ENCODE measurements at places on chromosomes 2 and 18.

GRCh38 chr18:46722051-46722450 is 34.8 kb downstream of the ST8SIA5 start:
- no peak for DNase-seq

GRCh38 chr2:163455815-163456214 is 280.0 kb downstream of the FIGN start:
- DNase-seq: no peak

DNA sequence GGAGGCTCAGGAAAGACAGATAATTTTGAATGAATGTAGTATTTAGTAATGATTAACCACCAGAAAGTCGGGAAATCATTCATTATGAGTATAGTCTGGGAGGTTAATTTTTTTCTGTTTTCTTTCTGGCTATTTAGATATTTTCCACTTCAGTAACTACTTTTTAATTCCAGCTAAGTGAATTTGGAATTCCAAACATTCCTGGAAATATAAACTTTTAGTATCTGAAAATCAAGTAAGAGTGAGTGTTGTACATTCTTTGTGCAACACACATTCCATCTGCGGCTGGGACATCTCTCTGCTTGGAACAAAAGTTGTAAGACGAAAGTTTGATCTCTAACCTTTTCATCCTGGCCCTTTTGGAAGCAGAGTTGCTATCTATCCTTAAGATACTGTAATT is 275.7 kb upstream of the SPRED2 start:
- peak; percentile 50 for DNase-seq

DNA sequence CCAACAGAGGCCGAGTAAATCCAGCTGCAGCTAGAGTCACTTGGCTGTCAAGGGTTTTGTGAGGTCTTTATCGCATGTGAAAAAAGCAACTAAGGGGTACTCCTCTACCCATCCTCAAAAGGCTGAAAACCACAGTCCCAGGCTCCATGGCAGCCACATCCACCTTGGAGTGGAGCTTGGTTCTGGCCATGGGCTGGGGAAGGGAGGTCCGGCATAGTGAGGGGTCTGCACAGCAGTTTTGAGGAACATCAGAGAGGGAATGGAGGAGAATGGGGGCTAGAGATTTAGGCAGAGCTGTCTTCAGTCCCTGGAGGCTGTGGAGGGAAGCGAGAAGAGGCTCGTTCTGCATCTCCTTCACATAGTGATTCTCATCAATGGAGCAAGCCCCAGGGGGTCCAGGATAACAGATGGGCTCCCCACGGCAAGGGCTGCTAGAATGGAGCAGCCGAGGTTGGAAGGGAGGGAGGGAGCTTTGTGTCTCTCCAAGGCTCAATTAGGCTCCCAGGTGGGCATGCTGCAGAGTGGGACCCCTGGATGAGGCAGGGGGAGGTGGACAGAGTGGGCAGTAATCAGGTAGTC is 21.0 kb downstream of the MROH2A start:
- DNase-seq: no peak

GRCh38 chr18:46268671-46269070 is 164.5 kb downstream of the HAUS1 start:
- no peak for DNase-seq

DNA sequence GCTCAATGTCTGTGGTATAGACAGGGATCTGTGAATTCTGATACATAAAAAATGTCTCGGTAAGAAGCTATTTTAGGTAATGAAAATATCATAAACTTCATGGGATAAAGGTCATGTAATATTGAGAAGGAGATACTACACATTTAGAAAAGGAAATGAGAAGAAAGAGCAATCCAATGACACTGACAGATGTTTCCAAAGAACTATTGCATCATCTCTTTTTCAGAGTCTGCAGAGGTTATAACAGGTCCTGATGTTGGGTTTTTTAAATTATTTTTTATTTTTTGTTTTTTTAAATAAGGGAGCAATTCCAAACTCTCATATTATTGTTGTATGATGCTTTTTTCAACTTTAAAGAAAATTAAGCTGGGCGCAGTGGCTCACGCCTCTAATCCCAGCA is 176.9 kb downstream of the KCNH7 start:
- DNase-seq: no peak

- peak; percentile 2 for DNase-seq
These were observed 811.3 kb downstream of the CPS1 start for GRCh38 chr2:211367711-211368110.

DNA sequence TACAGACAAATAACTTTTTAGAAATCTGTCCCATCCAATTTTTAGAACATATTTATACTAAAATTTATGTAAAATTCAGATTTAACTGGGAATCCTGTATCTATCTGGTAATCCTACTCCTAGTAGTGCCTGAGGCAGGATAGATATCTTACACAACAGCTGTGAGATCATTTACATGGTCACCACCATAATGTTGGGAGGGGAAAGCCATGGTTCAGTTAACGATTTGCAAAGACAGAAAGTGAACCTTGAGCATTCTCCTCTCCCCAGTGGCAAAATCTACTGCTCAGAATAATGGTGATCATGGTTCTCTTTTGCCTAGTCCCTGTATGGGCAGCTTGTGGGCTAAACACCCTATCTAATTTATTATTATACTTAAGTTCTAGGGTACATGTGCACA is 7.7 kb upstream of the TMEM247 start:
- DNase-seq: no peak

DNA sequence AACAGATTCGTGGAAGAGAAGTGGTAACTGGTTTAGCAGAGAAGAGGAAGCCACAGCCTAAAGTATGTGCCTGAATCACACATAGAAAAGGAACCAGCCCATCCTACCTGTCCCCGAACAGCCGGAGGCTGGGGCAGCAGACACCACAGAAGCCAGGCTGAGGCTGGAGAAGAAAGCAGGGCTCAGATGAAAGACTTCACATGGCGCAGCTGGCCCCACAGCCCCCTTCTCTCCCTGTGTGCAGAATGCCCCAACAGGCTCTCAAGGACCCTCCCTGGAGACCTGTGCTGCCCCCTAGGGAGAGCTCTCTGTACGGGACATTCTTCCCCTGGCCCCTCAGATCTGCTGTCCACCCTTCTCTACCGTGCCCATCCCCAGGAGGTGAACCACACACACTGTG is 83.5 kb upstream of the RAB12 start:
- no peak for DNase-seq

DNA sequence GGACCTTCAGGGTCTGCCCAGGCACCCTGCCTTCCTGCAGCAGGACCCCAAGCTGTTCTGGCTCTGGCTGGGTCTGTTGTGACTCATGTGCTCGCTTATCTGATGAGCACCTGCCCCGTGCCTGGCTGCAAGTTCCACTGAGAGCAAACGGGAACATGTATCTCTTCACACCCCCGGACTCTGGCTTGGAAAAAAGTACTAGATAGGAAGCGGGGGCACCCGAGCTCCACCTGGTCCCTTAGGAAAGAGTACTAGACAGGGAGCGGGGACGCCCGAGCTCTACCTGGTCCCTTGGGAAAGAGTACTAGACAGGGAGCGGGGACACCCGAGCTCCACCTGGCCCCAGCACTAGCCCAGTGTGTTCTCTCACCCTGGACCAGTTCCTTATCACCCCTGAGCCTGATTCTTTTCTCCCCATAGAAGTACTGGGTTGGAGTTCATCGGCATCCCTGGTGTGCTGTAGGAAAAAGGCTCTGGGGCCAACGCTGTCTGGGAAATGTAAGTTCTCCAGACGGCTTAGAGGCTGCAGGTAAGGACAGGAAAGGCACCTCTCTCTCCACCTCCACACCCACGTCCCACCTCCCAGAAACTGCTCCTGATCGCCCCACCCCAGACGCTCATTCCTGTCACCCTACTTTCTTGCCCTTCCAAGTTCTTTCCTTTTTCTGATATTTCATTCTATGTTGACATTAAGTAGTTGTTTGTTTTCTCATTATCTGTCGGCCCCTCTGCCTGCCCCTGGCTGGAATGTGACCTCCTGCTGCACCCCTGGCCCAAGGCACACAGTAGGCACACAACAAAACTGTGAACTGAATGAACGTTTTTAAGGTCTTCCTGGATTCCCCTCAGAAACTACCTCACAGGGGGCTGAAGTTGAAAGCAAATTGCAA is 40.2 kb downstream of the HDAC4 start:
- DNase-seq: peak; percentile 48

GRCh38 chr2:165562233-165562632 is 92.7 kb downstream of the CSRNP3 start:
- no peak for DNase-seq

GRCh38 chr2:191516260-191516659 is 161.7 kb upstream of the NABP1 start:
- no peak for DNase-seq

DNA sequence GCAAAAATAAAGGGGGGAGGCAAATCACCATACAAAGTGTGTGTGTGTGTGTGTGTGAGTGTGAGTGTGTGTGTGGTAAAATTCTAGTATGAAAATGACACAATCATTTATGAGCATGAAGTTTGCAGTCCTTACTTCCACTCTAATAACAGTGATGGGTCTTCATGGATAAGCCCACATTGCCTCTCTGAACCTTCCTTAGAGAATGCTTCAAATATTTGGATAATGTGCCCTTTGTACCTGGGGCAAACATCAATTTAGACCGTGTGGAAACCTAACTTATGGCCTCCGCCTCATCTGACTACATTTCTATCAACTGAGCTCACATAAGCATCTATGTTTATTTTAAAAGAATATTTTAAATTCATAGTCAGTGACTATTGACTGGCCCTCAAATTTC is 3.7 kb downstream of the SCN9A start:
- peak; percentile 53 for DNase-seq

DNA sequence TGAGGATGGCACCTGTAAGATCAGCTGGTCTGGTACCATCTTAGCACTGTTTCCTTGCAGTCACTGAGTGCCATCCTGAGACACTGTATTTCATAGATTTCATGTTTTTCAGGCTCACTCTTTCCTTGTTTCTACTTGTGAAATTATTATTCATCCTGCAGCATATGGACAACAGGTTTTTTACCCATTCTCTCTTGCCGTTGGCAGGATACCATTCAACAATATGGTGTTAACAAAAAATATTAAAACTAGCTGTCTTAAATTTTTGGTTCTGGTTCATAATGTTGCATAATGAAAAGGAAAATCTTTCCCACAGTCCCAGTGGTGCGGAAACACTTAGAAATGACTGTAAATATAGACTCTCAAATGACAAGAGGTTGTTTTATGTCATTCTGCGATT is 23.1 kb upstream of the ATG16L1 start:
- DNase-seq: no peak

- DNase-seq: peak; percentile 73
These were observed 46.0 kb downstream of the LRRFIP1 start for GRCh38 chr2:237673130-237674001.

GRCh38 chr18:40437517-40437916 is 1517.5 kb upstream of the PIK3C3 start:
- DNase-seq: peak; percentile 15

DNA sequence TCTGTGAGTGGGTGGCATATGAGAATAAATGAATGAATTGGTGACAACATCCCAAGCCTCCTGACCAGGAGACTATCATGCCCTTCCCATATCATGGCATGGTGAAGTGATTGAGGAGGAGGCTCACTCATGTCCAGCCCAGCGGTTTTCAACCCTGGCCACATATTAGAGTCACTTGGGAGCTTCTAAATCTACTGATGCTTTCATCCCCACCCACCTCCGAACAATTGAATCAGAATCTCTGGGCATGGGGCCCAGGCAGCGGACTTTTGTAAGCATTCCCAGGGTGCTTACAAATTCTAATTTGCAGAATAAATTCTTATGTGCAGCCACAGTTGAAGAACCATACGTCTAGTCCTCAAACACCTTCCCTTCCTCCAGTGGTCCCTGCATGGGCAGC is 81.7 kb upstream of the SEC11C start:
- DNase-seq: peak; percentile 21

GRCh38 chr2:206971805-206972204 is 32.5 kb downstream of the CPO start:
- peak; percentile 69 for DNase-seq

GRCh38 chr2:69298862-69299261 is 88.2 kb downstream of the GFPT1 start:
- DNase-seq: peak; percentile 80

DNA sequence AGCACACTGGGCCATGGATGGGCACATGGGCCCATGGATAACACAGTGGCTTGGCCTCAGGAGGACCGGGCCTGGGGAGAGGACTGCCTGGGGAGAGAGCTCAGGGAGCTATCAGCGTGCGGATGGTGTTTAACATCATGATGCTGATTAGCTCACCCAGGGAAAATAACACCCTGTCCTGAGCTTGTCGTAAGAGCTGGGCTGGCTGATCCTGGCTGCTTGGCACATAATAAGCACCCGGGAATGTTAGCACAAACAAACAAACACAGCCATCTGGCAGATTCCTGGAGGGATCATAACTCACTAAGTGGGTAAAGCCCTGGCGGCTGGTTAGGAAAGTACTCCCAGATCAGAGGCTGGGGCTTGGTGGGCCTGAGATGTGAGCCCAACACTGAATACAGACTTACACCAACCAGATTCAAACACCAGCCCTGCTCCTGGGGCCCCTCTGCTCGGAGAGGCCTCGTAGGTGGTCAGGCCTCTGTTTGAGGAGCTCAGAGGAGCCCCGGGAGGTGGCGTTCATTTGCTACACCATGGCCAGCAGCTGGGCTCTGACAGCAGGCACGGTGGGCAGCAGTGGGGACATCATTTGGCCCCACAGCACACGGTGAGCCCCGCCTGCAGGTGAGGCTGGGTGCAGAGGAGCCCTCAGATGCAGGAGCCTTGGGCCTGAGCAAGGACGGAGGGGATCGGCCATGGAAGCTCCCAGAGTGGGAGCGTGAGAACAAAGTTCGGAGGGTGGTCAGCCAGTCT is 193.4 kb upstream of the HDAC4 start:
- DNase-seq: no peak

DNA sequence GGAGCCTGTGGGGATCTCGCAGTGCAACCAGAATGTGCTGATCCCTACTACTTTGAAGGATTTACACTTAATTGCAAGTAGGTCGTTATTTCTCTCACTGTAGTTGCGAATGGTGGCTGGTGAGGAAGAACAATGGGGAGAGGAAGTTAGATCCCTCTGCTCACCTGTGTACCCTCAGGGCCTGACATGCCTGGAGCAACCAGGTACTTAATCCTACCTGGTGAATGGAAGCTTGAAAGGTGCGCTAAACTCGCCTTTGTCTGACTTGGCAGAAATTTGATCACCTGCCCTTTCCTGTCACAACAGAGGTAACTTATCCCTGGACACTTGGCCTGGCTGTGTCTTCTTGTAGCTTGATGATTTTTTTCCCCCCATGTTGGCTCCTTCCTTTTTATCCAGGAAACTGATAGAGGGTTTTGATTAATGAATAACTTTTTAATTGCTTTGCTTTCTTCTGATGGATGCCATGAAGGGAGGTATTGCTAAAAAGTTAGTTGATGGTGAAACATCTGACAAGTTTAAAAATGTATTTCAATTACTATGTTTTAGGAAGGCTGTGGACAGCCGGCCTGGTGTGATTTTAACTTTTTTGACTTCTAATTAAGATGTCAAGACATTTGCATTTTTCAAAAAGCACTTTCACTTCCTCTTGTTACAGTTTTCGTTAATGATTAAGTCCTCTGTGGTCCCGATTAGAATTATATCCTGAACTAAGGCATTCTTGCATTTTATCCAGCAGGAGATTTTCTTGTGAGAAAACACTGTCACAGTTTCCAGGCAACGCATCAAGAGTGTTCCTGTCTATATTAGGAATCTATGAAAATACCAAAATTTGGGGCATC is 9.2 kb downstream of the SGPP2 start:
- DNase-seq: no peak

- DNase-seq: peak; percentile 24
These were observed 795 bp downstream of the ANKRD39 start for GRCh38 chr2:96856776-96857666.

- peak; percentile 13 for DNase-seq
These were observed 47.8 kb downstream of the SLC9A4 start for GRCh38 chr2:102520801-102521200.

GRCh38 chr18:73214970-73215369 is 347.2 kb upstream of the NETO1 start:
- DNase-seq: no peak

- no peak for DNase-seq
These were observed 148.5 kb downstream of the TMEM200C start for GRCh38 chr18:5746844-5747243.
